ENCODE measurements at places on chromosomes 12 and 14.

- DNase-seq: no peak
Observed at GRCh38 chr12:13133886-13134285, 30.4 kb upstream of the GSG1 start.

DNA sequence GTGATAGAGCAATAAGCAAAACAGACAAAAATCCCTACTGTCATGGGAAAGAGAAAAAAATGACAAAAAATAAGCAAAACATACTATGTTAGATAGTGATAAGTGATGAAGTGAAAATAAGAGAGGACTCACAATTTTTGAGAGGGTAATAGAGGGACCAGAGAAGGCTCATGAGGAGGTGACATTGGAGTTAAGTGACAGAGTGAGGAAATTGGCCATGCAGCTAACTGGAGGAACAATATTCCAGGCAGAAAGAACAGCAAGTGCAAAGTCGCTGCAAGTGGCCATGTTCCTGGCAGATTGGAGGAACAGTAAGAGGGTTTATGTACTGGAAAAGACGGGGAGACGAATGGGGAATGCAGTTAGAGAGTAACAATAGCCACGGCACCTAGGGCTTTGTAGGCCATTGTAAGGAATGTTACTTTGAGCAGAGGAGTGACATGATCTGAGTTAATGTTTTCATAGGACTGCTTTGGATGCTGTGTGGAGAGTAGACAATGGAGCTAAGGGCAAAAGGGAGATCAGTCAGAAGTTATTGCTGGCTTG lies 1.4 kb upstream of the SAV1 start:
- no peak for DNase-seq

DNA sequence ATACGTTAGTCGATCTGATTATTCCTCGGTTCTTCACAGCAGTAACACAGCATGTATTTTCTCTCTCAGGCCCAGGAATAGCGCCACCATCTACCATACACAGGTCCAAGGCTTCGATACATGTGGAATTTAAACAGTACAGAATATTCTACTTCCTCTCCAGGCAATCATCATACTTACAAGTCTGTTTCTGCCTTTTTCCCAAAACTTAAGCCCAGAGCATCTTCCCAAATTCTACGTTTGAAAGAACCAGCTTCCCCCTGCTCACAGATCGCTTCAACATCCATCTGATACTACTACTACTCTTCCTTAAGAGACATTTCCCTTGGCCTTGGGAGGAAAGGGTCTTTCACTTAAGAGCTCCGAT lies 626 bp downstream of the TXNDC16 start:
- peak; percentile 42 for DNase-seq

DNA sequence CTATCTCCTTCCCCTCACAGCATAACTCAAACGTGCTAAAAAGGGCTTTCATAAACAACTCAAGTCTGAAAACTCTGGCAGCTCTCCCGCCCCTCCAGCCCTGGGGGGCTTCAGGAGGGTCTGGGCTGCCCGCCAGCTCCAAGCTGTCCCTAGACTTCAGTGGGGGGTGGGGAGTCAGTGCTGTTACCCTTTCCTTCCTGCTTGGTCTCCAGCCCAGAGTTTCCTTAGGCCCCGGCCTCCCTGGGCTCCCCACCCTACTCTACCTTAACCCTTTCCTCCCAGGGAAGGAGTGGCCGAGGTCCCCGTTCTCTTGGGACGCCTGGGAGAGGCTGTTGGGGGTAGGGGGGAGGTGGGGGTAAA lies 530 bp upstream of the NYNRIN start:
- peak; percentile 67 for DNase-seq

- DNase-seq: no peak
Observed at GRCh38 chr14:89377544-89377943, 39.5 kb downstream of the FOXN3 start.

DNA sequence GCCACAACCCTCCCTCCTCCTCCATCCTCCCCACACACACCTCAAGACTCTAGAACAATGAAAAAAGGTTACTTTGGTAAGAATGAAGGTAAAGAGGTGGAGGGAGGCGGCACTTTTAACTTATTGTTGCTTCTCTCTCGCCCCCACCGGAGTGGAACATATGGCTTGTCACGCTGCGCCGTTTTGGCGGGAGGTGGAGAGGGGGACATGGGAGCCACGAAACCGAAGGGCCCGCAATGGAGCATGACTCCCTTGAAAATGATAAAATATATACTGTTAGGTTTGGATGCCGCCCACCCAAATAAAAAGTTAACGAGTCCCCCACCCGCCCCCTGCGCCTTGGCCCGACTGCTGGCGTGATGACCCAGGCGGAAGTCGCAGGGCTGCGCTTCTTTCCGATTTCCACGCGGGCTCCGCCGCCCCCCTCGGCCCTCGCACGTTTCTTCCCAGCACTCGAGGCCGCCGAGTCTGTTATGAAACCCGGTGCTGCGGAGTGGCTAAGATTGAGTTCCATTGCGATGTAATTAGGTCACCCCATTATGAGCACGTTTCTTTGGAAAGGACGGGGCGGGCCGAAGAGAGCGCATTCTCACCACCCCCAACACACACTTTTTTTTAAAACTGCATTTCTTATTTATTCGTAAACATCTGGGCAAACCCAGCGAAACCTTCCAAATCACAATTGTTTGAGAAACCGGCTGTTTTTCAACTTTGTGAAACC lies 1.4 kb upstream of the ZFP36L1 start:
- peak; percentile 67 for DNase-seq

GRCh38 chr12:97061171-97061570 lies 154.1 kb downstream of the NEDD1 start:
- DNase-seq: no peak

DNA sequence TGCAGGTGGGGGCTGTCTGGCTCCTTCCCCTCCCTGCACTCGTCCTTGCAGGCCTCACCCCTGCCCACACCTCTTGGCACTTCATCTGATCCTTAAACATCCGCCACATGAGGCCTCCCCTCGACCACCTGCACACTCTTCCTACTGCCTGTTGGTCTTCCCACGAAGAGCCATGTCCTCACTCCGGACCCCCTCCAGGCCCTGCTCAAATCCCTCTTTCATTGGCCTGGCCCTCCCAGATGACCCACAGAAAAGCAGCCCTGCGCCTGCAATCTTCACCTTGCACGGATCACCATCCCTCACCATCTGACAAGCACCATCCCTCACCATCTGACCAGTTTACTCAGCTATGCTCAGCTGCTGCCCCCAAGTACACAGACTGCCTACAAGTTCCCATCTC lies 193.6 kb downstream of the BCL11B start:
- DNase-seq: no peak

DNA sequence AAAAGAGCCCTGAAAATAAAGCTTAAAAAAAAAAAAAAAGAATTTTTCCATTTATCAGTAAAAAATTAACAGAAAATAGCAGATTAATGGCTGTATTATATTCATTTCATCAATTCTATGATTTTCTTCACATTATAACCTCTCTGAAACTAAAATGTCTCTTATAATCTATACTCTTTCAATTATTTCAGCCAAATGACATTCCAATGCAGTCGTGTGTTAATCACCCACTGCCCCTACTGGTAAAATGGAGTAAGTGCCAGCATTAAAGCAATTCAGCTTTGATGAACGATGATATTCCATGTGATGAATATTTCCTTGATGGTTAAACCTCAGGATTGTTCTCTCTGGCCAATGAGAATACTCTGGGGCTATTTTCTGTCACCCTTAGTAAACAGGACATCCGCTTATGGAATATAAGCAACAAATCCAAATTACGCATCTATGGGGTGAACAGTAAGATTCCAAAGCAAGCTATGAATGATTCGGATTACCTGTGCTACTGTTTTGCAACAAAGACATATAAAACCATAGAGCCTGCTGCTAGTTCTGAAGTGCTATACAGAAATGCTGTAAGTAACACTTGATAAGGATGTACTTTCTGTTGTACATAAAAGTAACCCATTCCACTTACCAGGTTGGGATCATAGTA lies 20.3 kb upstream of the SYCP3 start:
- DNase-seq: no peak

DNA sequence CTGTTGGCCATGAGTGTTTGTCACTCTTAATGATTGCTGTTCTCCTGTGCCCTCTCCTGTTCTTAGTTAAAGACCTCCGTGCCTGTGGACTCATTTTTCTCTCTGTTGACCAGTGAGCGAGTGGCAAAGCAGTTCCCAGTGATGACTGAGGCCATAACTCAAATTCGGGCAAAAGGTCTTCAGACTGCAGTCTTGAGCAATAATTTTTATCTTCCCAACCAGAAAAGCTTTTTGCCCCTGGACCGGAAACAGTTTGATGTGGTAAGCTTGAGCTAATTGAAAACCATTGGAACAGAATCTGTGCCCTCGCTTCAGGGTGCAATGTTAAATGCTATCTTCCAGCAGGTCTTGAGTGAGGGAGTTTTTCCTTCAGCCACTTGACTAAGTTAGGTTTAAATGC lies 19.8 kb downstream of the ACAD10 start:
- DNase-seq: no peak

DNA sequence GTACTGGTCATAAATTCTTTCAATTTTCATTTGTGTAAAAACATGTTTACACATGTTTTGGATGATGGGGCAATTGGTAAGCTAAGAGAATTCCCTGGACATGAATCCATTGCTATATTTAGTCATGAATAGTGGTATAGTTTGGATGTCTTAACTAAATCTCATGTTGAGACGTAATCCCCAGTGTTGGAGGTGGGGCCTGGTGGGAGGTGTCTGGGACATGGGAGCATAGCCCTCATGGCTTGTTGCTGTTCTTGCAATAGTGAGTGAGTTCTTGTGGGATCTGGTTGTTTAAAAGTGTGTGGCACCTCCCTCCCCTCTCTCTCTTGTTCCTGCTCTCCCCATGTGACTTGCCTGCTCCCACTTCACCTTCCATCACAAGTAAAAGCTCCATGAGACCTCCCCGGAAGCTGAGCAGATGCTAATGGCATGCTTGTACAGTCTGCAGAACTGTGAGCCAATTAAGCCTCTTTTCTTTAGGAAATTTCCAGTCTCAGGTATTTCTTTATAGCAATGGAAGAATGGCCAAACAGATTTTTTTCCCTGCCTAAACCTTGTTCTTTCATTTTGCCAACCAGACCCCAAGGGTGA lies 33.6 kb downstream of the CTSG start:
- DNase-seq: no peak

- no peak for DNase-seq
Observed at GRCh38 chr12:10186299-10186698, 7.5 kb downstream of the TMEM52B start.

DNA sequence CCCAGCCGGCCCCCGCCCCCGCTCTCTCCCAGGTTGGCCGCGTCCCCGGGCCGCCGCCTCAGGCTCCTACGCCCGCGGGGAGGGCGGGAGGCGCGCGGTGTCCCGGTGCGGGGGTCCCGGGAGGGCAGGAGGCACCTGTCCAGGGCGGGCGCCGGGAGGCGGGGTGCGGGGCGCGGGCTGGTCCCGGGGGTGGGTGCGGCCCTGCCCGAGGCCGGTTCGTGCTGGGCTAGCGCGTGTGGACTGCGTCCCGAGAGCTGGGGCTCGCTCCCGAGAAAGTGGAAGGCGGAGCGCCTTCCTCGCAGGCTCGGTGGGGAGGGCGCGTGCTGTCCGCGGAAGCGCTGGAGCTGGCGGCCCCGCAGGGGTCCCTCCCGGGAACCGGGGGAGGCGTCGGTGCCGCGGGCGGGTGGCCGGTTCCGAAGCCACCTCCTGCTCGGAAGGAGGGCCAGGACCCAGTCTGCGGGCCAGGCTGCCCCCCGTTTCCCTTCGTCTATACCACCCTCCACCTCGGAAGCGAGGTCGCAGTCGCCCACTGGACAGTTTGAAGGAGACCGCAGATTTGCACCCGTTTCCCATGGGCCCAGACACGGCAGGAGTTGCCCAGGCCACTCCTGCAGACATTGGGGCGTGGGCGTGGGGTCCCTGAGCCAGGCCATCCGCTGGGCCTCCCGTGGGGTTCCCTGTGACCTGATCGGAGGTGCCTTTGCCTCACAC lies 636 bp downstream of the ZFYVE21 start:
- no peak for DNase-seq

DNA sequence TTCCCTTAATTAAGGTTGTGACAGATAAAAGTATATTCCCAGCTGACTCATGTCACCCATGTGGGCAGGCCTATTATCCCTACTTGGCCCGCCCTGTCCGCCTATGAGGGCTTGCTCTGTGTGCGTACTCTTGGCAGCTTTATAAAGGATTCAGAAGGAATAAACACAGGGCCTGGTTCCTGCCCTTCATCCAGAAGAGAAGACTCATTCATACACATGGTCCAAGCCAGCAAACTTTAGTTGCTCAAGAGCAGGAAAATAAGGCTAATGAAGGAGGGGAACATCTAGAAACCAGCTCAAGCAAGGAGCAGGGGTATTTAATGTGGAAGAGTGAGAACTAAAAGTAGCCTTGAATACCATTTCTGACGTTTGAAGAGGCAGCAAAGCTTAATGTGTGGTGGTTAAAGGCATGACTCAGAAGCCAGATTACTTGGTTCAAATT lies 141.9 kb downstream of the CRADD start:
- DNase-seq: no peak

DNA sequence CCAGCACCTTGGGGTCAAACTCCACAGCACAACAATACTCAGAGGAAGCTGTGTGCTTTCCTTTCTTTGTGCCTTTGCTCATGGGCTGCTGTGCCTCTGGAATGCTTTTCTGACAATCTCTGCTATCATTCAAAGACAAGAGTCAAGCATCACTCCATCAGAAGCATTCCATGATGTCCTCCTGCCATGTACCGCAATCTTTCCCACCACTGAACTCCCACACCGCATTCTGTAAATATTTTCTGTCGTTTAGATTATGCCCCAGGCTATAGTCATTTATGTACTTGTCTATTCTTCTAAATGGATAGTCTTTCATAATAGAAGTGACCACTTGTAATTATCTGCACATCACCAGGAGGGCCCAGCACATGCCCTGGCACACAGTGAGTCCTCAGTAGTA lies 327.8 kb downstream of the PDZRN4 start:
- DNase-seq: no peak

DNA sequence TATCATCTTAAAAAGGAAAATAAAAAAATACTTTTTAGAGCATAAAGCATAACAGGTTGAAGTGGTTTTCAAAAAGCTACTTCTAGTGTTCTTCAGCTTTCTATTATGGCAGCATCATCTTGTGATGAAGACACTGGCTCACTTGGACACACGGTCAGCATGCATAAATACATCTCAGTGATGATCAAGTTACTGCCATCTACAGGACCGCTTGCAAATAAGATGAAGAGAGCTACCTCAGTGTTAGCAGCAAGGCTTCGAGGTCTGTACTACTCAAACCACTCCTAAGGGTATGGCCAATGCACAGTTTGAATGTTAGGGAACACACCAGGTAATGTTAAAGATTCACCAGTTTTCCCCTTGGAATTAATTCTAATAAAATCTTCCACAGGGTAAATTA lies 58.8 kb downstream of the GALC start:
- DNase-seq: no peak

GRCh38 chr12:32303174-32303549 lies 96.2 kb upstream of the FGD4 start:
- no peak for DNase-seq

DNA sequence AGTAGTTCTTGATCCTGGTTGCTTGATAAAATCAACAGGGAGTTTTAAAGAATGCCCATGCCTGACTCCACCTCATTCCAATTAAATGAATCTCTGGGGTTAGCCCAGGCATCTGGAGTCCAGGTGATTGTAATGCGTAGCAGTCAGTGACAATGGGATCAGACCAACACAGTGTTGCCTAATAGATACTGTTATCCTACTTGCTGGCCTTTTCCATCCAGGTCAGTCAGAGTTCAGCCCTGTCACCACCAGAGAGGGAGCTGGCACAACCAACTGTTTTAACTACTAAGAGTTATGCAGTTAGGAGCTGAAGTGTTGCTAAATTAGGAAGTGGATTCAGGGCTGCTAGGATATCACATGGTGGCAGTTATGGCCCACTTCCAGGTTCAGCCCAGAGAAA lies 107.1 kb downstream of the GPR135 start:
- no peak for DNase-seq

Measured in left renal pelvis (tissue), 4 donors.